ENCODE measurements at places on chromosomes 2 and 18. TPM values are rescaled to one million over a fixed set of nuclear protein-coding genes. Genes with fewer than 3 reads are reported as not detected.

LAMA3 gene
- total RNA-seq: not detected

DOCK10 gene
- 188 TPM for total RNA-seq

ST6GAL2 gene
- total RNA-seq: not detected

TPO gene
- not detected for total RNA-seq

DNA sequence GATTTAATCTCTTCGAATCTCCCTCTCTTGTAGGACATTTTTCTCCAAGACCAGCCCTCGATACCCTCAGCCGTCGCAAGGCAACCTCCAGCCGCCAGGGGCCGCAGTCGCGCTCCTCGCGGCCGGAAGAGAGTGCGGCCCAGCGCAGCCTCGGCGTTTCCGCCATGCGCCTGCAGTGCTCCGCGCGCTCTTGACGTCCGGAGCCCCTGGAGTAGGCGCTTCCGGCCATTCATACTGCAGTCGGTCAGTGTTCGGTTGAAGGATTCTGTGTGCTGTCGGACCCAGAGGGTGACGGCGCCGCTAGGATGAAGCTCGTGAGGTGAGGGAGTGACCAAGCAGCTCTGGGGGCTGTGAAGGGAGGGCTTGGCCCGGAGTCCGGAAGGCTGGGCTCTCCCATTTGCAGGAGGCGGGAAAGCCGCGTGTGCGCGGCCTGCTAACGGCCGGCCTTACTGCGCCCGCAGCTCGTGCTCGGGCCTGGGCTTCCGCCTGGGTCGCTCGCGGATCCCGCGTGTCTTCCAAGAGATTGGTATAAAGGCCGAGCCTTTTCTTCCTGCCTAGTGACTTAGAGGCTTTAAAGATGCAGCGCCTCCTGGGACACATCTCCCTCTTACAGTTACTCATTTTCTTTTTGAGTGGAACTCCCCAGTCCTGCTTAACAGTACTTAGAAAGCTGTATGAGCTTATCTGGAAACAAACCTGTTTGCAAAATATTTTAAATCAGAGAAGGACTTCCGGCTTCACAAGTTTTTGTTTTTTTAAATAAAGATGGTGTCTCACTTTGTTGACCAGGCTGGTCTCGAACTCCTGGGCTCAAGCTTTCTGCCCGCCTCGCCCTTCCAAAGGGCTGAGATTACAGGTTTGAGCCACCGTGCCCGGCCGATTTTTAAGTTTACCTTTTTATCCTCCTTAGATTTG, at the start of gene SNRPD1:
SNRPD1 (plus strand) TSS at position 190 of the 915 bp plus-strand sequence; CDS start at position 306, 116 bp downstream.
- peak; percentile 94 for DNase-seq

- no peak for DNase-seq
These were observed 82.4 kb downstream of the CTIF start for GRCh38 chr18:48621240-48621639.

DNA sequence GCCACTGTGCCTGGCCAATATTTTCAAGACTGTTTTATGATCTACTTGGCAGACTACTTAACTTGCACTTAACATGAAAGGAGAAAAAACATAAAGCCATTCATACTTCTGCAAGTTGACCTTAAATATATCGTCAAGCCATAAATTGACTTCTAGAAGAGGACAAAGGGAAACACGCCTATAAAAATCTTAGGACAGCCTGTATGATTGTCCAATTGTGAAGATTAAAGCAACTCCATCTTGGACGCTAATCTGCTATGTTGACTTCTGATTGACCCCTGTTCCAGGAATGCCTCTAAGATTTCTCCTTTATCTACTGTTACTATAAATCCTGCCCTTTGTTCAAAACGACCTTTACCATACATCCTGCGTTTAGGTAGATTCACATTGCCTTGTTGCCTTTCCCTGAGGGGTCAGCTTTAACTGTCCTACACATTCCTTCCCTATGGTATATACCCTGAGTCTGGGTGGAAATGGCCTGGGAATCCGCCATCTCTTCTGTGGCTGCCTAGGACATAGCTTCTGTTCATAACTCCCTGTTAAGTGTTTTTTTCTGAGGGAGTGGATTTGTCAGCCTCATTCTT, 40.2 kb upstream of the SLC35F5 start:
- DNase-seq: no peak

GRCh38 chr2:62197925-62198633, 2.2 kb downstream of the B3GNT2 start:
- DNase-seq: no peak

DNA sequence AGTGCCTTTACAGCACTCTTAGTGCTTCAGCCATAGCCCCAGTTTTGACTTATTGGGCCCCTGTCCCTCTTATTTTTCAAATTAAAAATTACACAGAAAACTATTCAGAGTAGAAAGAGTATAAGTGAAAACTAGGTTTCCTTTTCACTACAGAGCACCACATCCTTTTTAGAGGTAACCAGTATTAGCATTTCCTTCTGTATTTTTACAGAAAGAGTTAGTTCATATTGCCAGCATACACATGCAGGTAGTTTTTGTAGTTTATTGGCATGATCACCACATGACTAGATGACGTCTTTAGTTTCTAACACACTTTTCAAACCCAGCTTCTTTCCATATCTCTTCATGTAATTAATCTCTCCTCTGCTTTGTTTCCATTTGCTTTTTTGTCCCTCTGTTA, 66.4 kb downstream of the UBE2E3 start:
- DNase-seq: no peak

- DNase-seq: no peak
These were observed 6.6 kb downstream of the HTRA2 start for GRCh38 chr2:74536166-74536950.

DNA sequence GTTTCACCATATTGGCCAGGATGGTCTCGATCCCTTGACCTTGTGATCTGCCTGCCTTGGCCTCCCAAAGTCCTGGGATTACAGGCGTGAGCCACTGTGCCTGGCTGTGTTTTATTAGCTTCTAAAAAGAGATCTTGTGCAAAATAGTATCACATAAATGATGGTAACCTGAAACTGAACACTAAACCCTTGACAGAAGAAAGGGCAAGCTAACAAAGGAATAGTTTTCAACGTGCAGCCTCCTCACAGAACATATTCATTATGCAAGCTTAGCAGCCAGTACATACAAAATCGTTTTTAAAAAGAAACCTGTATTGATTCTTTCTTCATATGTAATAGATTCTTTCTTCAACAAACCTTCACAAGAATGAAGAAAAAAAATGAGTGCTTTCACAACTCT, 20.6 kb downstream of the CHN1 start:
- no peak for DNase-seq

DNA sequence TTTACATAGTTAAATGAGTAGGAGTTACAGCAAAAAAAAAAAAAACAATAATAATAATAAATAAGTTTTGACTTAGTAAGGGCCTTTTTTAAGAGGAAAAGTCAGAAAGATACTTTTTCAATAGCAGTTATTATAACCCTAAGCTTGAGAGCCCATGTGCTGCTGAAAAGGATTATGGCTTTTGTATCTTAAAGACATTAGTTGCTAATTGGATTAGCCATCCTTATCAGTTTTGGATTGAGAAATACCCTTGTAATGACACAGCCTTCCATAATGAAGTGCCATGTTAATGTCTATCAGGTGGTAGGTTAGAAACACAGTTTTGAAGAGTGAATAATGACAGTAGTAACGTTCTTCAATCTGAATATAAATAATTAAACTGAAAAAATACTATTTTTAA, 554.0 kb downstream of the RIT2 start:
- DNase-seq: no peak

GRCh38 chr2:147076634-147077033, 768.2 kb upstream of the ACVR2A start:
- DNase-seq: no peak

DNA sequence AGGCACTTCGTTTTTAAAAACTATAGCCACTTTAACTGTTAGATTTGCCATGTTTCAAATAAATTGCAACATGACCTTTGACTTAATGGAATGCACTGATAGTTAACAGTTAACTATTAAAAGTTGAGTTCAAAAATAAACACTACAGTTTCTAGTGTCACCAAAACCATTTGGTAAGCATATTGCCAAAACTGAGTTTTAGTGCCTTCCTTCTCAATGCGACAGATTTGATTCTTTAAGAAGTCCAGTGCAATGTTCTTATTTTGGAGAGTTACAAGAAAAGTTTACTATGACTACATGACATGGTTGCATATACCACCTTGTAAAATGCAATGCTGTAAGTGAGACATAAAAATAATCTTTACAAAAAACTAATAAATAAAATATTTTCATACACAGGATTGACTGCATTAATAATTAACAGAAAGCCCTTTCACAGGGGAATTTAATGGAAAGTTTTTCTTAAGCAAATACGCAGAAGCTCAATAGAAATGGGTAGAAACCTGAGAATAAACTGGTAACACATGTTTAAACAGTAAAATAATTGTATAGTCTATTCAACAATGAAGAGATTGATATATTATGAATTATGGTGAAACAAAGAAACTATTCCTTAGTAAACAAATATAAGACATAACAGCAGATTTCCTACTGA, 53.8 kb downstream of the GRB14 start:
- DNase-seq: no peak

DNA sequence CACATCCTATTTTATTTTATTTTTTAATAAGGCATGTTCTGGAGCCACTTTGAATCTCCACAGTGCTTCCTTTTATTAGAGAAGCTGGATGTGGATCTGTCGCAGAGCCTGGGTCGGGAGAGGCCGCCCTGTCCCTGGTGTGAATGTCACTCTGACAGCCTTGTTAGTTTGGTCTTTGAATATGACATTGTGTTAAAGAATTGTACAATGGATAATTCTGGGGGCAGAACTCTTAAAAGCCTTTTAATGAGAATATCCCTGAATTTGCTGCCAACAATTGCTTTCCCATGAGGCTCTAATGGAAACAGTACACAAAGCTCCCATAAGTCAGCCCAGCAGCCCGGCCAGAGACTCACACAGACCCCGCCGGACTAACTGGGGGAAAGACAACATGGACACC, 82.4 kb downstream of the MTCL1 start:
- no peak for DNase-seq

DNA sequence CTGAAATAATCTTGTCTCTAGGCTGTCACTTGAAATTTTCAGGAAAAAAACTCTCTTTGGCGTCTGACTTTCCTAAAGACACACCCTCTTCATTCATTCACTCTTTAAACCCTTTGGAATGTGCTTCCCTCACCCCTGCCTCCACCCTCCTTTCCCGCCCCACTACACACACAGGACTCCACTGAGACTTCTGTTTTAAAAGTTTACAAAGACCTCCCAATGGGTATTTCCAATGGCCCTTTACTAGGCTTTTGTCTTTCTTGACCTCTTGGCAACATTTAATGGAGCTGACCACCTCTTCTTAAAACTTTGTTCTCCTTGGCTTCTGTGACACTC, 96.1 kb downstream of the RBMS1 start:
- DNase-seq: no peak

DNA sequence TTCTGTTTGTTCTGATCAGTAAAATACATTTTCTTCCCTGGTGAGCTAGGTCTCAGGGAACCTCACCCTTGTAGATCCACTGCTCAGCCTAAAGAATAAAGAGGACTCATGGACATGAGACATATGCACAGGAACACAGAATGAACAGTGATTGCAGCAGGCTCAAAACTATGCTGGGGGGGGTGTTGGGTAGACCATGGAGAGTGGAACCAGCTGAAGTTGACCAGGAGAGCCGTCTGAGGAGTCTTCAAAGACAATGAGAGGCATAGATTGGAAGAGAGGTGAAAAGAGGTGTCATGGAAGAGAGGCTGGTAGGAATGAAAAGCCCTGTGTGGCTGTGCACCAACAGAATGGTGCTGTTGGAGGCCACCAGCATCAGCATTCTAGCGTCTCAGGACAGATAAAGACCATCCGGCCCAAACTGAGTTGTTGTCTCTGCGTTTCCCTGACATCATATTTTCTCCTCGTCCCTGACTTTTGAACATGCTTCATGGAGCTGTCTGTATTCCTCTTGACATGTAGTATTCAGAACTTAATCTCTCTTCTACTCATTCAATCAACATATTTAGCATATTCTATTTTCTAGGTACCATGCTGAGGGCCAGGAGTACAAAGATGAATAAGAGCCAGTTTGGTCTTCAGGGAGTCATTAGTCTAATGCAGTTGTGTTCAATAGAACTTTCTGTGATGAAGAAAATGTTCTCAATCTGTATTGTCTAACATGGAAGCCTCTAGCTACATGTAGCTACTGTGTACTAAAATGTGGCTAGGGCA, 331.8 kb downstream of the CYP26B1 start:
- DNase-seq: no peak

DNA sequence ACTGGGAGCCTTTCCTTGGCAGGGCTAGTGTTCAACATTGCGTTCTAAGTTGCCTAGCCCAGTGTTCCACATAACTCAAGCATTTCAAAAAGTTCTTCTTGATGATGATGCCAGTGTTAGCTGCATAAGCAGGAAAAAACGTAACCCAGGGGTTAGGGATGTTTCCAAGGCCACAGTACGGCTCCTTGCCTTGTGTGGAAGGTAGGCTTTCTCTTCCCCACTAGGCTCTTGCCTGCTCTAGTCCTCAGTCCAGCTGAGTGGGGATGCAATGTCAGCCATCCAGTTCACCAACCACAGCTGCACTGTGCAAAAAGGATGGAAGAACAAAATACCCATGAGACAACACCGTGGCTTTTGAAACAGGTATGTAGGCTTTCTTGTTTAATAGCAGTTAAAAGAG, 28.0 kb upstream of the CYP26B1 start:
- DNase-seq: no peak

DNA sequence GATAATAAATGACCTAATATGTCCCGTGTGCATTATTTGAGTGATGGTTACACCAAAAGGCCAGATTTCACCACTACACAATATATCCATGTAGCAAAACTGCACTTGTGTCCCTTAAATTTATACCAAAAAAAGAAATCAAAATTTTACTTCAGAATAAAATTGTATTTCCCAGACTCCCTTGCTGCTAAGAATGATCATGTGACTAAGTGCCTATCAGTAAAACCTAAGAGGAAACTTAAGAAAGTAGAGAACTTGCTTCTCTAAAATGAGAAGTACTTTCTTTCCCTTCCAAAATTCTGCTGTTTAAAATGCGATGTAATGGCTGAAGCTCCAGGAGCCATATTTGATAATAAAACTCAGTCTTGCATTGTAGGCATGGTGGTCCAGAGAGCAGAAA, 24.0 kb downstream of the PROKR1 start:
- DNase-seq: no peak

GRCh38 chr2:196289000-196289399, 117.6 kb upstream of the STK17B start:
- DNase-seq: no peak

DNA sequence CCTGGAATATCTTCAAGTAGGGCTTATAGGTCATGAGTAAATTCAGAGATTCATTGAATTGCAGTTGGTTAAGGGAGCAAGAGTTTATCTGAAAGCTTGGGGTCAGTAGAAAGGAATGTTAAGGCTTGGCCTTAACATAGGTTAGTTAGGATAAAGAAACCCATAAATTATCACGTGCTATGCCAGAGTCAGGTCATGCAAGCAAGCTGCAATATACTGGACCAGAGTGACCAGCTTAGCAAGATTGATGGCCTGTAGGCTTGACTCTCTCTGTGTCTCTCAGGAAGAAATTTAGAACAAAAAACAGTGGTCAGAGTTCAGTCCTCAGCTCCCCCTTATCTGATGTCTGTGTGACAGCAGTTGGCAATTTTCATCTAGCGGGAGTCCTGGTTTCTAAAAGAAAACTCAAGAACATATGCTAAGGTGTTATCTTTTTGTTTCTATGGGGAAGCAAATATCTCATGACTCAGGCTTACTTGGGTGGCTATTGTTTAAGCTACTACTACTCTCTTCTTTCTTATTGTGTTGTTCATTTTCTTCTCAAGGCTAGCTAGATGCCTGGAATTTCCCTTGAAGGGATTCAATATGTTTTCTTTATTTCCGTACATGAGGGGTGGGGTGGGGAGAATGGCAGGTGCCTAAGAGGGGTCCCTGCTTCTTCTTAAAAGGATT, 28.7 kb upstream of the MARCO start:
- DNase-seq: no peak

Measured in CD8-positive, alpha-beta T cell (primary cell).